ENCODE measurements at places on chromosomes 4 and X.
A peak's percentile ranks its signal among the peaks of the same experiment; 100 is the strongest.

- DNase-seq, result no peak
Measured at GRCh38 chrX:40176351-40177116, 78.8 kb upstream of the BCOR start.

- no peak for DNase-seq
Measured at GRCh38 chrX:55026143-55026542, 4.6 kb downstream of the ALAS2 start.

GRCh38 chrX:2955838-2956237 is 26.7 kb upstream of the ARSD start:
- DNase-seq, result no peak

GRCh38 chrX:122272011-122272410 is 912.1 kb upstream of the GRIA3 start:
- no peak for DNase-seq

- peak; percentile 26 for DNase-seq
Measured at GRCh38 chr4:183504930-183505610, at the start of gene ING2. Gene ING2, plus strand, starts transcription at chr4:183505058. Its CDS starts 138 bp downstream, at chr4:183505196.

GRCh38 chr4:38072578-38072977 is 112.4 kb downstream of the PTTG2 start:
- no peak for DNase-seq
